ENCODE measurements at places on chromosomes 3 and 15.

GRCh38 chr3:129398803-129399144 is 29.7 kb downstream of the EFCAB12 start:
- peak; percentile 49 for DNase-seq

- no peak for DNase-seq
Measured at GRCh38 chr3:8505621-8506020, 4.0 kb downstream of the LMCD1 start.

DNA sequence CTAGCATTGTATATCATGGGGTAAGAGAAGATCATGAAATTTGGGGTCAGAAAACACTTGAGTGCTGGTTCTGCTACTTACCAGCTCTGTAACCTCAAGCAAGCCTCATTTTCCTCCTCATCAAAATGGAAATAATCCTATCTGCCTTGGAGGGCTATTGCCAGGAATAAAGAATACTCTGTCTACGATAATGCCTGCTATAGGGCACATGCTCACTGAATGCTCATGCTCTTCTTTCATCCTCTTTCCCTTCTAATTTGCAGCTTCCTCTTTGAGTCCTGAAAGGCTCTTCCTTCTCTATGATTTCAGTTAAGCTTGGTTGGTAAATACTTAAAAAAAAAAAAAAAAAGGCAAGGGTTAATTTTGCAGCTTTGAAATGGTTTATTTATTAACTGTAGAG is 12.8 kb downstream of the RTP1 start:
- no peak for DNase-seq

DNA sequence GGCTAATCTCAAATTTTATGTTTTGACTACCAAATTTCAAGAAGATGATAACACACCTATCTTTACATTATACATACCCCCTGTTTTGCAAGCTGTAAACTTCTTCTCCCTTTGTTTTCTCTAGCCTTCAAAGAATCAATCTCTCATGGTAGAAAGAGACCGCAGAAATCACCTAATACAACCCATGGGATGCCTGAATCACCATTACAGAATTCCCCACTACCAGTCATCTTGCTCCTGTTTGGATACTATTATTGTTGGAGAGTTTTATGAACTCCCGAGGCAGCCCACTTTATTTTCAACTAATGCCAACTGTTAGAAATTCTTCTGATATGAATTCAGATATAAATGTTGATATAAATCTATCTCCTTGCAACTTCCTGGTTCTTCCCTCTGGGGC is 110.9 kb downstream of the FRMD5 start:
- no peak for DNase-seq

GRCh38 chr15:70488002-70488605 is 275.3 kb downstream of the UACA start:
- peak; percentile 86 for DNase-seq

DNA sequence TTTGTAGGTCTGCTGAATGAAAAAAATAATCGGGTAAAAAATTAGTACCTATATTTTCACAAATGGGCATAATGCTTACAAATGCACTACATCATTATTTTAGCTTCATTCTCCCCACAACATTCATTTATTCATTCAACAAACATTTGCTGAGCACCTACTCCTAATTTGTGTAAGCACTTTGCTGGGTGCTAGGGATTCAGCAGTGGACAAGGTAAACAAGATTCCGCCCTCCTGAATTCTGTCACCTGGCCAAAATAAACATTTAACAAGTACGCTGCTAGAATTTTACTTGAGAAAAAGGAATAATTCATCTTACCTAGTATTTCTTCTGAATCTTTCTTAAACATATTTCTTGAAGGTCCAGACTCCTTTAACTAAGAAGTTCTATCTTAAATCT is 72.1 kb downstream of the TIGIT start:
- no peak for DNase-seq

- peak; percentile 23 for DNase-seq
Measured at GRCh38 chr3:31575448-31575847, 42.7 kb downstream of the STT3B start.

DNA sequence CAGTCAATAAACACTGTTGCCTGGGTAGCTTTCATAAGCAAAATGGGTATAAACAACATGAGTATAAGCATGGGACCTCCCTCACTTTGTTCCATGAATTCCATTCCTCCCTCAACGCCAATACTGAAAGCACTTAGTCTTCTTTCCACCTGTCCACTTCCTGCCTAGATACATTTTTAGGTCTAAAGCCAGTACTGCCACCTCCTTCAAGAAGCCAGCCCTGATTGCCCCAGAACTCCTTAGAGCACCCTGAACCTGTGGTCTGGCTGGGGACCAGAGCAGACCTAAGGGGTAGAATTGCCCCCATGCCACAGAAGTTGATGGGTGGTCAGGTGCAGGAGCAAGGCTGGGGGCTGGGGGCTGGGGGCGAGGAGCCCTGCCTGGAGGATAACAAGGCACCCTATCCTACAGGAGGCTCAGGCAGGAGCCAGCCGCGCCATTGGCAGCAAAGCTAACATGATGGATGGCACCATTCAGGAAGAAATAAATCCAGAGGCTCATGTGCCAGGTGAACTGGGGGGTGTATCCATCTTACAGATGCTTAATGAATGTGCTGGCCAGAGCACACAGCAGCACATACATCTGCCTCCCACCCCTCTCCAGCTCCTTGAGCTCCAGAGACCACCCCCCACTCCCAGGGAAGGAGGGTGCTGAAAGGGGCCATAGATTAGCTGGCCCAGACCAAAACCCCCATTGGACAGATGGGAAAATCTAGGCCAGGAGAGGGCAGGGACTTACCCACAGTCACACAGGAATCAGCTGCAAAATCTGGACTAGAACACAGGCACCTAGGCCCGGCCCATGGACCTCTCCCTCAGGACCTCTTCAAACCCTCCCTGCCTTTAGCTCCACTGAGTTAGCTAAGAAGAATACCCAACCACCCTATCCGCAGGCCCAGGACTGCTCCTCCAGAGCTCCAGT is 113.8 kb upstream of the LINGO1 start:
- no peak for DNase-seq

DNA sequence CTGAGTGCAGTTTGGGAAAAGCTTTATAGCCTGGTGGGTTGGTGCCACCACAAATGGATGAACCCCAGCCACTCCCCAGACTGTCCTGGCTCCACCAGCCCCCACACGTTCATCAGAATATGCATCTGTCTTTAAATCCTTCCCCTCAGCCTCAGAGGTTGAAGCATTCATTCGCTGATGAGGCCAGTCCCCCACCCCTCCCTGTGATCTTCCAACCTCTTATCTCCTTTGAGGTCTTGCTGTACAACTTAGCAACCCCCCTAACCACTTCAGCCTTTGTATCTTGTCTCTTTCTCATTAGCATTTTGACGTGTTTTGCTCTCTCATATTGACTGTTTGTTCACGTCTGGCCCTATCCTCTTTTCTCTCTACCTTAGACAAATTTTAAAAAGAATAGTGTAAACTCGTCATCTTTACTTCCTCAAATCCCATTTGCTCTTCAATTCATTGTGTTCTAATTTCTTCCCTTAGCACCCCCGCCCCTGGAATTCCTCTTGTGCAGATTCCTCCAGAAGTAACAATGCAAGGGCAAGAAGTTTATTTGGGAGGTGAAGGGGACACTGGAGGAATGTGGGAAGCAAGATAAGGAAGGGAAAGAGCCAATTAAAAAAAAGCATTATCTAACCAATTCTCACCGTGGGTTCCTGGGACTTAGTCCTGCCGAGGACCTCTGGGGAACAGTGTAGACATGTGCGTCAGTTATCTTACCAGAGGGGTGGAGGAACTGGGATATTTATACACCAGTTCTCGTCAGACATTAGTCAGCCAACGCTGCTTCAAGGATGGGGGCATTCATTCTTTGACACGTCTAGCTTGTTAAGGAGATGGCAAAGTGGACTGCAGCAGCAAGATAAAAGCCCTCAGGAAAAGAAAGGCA is 38.6 kb downstream of the MOBP start:
- DNase-seq, result peak; percentile 55

GRCh38 chr3:14460342-14461005 is 58.1 kb downstream of the SLC6A6 start:
- no peak for DNase-seq

DNA sequence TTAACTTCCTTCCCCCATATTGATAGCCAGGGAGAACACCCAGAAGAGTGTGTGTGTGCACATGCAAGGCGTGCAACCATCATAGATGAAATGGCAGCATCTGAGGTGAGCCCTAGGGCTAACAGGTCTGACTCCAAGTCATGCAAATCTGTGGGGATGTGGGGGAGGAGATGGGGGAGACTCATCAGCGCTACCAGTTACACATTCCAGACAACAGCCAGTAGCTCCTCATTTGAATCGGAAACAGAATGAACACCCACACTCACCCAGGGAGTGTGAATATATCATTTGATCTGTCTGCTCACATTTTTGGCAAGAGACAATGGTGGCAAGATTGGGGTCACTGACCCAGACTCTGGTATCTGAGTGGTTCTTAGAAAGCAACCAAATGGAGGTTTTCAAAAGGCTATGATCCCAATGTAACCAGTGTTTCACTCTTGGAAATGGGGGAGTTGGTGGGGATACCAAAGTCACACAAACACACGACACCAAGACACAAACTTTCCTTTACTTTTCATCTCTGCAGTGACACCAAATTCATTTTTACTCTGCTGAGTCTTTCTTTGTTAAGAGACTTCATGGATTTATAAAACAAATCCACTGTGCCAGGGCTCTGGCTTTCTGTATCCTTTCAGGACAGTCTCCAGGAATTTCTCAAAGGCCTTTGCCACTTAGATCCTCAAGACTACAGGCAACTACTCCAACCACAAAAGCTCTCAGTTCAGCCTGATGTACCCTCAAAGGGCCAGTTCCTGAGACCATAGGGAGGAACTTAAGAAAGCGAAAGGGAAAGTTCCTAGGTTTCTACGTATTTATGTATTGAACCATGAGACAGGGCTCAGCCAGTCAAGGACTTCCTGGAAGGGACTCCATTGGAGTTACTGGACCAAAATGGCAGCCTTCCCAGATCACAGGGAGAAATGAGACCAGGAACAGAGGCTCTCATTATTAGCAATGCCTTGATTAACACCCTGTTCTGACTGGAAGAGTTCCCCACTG is 2.2 kb downstream of the CDCP1 start:
- DNase-seq, result peak; percentile 63

All from hematopoietic multipotent progenitor cell treated with erythropoietin and hydrocortisone succinate and interleukin-3 and kit ligand, for 4 days (in vitro differentiated cells).